ENCODE measurements at places on chromosomes 6 and 20. TPM values are rescaled to one million over a fixed set of nuclear protein-coding genes. Genes with fewer than 3 reads are reported as not detected.

SLPI gene
- 2.8 TPM for total RNA-seq

CARMIL1 gene
- total RNA-seq, result 17.7 TPM

GMPR gene
- total RNA-seq, result 4.4 TPM

NKAPL gene
- total RNA-seq, result 2.0 TPM

NRSN1 gene
- under 0.01 TPM for total RNA-seq

FAM8A1 gene
- 10.1 TPM for total RNA-seq

Measured in bronchial smooth muscle cell (primary cell).